ENCODE measurements at places on chromosomes 11 and 22.

- peak; percentile 47 for DNase-seq
These were observed 63.2 kb downstream of the ZBTB16 start for GRCh38 chr11:114122686-114123085.

DNA sequence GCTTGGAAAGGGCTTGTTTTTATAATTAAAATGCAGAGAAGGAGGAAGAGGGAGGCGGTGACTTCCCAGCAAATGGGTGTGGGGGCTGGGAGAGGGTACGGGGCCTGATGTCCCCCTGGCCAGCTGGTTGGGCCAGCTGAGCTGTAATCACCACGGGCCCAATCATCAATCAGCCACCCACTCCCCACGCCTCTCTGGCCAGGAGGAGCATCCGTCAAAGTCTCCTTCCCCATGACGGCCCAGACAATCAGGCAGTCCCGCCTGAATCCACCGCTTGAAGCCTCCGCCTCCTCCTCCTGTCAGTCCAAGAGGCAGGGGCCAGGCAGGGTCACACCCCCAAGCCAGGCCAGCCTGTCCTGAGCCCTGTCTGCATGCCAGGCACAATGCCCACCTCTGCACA is 13.3 kb upstream of the CABP7 start:
- DNase-seq = no peak

DNA sequence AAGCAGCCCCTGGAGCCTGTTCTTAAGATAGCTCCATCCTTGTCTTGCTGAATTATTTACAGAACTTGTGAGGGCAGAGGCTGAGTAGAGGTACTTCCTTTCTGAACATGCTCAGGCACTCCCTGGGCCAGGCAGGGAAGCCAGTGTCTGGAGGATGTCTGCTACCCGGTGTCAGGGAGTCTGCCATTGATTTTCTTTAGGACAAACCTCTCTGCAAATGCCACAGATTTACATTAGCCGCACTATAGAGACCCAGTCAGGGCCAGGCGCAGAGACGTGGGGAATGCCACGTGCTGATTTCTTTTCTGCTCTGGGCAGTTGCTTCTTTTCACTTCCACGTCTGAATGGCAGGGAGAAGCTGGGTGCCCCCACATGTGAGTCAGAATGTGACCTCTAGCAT is 585.5 kb downstream of the NTM start:
- peak; percentile 11 for DNase-seq

DNA sequence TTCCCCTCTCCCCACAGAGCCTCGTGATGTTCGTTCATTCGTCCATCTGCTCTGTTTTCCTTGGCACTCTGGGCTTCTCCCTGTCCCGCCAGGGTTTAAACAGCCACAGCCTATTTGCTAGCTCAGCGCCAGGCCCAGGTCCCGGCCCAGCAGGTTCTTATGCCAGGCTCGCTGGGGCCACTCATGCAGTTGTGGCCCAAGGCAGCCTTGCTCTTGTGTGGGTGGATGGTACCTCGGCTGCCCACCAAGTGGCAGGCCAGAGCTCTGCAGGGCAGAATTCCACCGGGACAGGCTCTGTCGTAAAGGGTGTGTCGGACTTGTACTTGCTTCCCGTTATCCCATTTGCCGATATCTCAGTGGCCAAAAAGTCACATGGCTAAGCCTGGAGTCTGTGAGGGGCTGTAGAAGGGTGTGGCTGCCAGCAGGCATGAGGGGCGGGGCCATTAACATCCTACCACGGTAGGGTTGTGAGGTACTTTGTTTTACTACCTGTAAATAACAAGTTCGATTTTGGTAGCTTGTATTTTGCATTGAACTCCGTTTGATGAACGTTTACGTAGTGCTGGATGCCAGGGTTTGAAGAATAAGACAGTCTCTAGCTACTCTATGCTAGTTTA is 7.9 kb downstream of the FAM118A start:
- peak; percentile 46 for DNase-seq

- DNase-seq = no peak
These were observed 937 bp downstream of the TRPT1 start for GRCh38 chr11:64224891-64225607.

- no peak for DNase-seq
These were observed 19.1 kb upstream of the SLC22A25 start for GRCh38 chr11:63262547-63262946.

DNA sequence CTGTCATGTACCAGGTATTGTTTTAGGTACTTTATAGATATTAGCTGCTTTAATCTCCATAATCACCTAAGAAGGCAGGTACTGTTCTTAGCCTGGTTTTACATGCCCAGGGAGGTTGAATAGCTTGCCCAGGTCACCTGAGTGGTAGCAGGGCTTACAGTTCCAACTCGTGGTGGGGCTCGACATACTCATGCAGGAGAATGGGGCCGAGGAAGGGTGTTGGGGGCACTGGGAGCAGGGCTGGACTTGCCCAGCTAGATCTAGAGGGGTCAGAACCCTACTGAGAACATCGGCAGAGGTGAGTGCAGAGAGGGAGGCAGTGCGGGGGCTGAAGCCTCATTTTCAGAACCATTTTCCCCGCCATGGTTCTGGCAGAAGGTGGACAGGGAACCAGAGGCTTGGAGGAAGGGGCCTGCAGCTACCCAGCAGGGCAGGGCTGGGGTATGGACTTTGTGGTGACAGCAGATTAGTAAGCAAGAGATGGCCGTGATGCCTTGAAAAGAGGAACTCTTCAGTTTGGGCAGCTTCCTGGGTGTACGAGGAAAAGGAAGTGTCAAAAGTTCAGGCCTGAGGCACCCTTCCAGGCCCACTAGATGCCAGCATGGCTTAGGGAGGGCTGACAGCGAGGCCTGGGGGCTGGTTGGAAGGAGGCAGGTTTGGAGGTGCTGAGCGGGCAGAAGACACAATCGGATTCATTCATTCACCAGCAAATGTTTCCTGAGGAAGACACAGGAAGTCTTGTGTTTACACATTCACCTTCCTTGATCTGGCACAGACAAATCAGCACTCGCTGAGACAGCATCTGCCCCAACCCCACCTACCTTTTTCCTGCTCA is 54.7 kb upstream of the LYVE1 start:
- DNase-seq = no peak

DNA sequence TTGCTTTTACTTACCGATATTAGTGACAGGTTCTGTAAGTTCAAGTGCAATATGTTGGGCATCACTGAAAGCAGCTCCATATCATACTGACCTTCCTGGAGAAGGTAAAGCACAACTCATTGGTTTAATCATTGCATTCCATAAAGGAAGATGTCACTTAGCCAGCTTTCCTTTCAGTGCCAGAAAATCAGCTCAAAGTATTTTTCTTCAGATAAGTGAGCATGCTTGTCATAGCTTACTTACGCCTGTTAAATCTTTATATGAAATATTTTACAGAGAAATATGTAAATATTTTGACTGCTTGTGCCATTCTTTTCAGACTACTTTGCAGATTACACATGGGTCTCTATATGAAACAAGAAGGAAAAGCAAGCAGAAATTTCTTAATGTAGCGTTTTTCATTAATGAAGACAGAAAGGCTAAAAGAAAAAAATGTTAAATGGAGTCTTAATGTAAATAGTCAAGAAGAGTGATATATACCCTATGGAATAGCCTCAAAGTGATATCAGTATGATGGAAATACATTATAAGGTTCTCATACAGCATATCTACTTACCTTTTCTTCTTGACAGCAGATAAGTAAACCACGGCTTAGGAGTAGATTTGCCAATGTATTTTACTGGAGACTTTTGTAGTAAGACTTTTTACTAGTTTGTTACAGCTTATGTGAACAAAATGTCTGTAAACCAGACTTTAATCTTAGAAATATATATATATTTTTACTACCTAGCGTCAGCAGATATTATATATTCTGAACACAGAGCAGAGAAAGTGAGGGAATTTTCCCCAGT is 649.7 kb downstream of the METTL15 start:
- DNase-seq = peak; percentile 88

DNA sequence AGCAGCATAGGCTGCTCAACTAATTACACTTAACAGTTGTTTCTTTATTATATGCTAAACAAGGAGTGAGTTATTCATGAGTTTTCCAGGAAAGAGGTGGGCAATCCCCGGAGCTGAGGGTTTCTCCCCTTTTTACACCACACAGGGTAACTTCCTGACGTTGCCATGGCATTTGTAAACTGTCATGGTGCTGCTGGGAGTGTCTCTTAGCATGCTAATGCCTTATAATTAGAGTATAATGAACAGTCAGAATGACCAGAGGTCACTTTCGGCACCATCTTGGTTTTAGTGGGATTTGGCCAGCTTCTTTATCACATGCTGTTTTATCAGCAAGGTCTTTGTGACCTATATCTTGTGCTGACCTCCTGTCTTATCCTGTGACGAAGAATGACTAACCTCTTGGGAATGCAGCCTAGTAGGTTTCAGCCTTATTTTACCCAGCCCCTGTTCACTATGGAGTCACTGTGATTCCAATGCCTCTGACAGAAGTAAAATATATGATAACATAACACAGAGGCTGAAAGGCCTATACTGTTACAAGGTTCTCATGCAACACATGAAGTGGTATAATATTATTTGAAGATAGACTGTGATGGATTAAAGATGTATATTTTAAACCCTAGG is 41.3 kb upstream of the RDX start:
- peak; percentile 47 for DNase-seq

GRCh38 chr11:80727315-80727714 is 1286.5 kb upstream of the TENM4 start:
- peak; percentile 61 for DNase-seq

- no peak for DNase-seq
These were observed 17.0 kb upstream of the GRIK4 start for GRCh38 chr11:120494595-120494994.

DNA sequence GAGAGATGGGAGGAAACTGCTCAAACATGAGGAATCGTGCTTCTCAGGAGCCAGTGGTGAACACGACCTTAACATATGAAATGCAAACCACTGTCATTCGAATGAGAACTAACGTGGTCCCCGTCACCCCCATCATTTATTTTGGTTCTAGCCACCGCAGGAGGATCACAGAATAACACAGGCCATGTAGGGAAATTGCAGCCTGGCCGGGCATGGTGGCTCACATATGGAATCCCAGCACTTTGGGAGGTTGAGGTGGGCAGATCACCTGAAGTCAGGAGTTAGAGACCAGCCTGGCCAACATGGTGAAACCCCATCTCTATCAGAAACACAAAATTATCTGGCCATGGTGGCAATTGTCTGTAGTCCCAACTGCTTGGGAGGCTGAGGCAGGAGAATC is 27.1 kb downstream of the KRTAP5-5 start:
- no peak for DNase-seq

- DNase-seq = peak; percentile 46
These were observed 88.4 kb upstream of the TEAD1 start for GRCh38 chr11:12585861-12586260.

DNA sequence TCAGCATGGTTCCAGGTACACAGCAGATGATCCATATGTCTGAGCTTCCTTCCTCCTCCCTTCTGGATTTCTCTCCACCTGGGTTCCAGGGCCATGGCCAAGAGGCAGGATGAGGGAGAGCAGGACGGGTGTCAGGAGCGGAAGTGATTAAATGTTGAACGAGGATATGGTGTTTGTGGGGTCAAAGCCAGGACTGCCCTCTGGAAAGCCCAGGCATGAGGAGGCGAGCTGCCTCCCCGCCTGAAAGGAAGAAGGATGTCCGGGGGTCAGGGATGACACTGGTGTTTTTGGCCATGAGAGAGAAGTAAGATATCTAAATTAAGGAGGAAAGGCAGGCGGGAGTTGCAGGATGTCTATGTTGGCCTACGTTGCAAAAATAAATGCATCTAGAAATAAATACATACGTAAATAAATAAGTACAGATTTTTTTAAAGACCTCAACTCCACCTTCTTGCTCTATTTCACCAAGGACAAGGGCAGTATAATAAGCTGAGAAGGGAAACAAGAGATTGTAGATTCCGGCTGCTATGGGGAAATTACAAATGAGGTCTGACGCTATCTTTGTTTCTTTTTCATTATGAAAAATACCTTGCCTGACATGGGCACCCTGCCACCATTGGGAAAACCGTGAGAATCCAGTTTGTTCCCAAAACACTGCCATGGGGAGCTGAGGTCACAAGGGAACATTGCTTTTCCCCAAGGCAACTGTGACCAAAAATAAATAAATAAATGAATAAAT is 27.6 kb upstream of the LIPT2 start:
- DNase-seq = no peak

GRCh38 chr11:125455851-125456250 is 40.2 kb downstream of the FEZ1 start:
- no peak for DNase-seq

DNA sequence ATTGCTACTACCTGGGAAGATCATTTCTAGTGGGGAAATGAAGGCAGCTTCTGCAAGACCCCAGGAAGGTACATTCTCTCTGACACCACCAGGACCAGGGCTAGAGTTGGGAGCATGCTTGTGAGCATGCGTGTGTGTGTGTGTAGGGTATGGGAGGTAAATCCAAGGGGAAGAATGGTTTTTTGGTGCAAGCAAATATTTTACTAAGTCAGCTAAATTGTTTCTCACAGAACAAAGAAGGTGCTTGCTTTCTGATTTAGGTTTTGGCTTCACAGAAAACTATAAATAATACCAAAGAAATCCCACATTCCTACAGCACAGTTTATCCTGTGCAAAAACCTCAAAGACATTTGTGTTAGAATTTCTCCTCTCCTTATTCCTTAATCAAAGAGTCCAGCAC is 344.0 kb upstream of the CCDC90B start:
- no peak for DNase-seq

DNA sequence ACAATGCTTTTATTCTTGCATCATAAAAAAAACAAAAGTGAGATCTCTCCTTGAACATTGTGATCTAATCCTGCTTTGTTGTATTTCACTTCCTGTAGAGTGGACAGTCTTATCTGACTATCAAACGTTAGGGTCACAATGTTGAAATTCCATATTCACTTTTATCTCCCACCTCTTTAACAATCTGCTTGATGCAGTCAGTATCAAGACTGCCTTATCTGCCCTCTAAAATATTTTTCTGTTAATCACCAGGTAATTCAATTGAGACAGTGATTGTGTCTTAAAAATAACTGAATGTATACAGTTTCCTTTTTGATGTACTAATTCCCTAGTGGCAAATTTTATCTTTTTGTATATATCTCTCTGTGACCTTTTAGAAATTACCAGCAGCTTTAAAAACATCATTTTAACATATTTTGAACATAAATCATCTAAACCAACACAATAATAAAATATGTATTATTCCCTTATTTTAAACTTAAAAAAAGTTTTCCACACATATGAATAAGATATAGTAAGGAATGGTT is 143.1 kb upstream of the MPPED2 start:
- DNase-seq = no peak

DNA sequence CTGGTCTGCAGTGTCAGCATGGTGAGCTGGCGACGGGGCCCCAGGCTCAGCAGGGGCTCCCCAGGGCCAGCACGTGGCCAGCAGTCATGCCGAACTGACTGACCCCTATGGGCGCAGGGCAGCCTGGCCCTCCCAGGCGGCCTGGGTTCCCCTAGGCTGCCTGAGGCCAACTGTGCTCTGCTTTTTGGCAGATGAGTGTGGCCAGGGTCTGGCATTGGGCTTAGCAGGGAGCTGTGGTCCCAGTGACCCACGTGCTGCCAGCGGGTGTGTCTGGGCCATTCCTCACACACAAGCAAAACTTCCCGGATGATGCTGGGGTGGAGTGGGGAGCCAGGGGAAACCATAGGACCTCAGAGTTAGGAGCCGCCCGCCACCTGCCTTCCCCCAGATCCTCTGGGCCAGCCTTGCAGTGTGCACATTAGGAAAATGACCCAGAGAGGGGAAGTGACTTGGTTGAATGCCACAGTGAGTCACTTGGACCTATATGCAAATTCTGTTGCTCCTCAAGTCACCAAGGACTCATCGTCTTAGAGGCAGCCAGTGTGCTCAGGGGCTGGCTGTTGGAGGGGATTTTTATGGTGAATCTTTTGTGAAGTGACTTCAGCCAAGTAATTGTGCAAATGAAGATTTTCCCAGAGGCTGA is 6.5 kb downstream of the ADORA2A start:
- no peak for DNase-seq

All from choroid plexus epithelial cell (primary cell).